ENCODE measurements at places on chromosomes 3 and 15. TPM values are rescaled to one million over a fixed set of nuclear protein-coding genes. Genes with fewer than 3 reads are reported as not detected.
A peak's percentile ranks its signal among the peaks of the same experiment; 100 is the strongest.

DNA sequence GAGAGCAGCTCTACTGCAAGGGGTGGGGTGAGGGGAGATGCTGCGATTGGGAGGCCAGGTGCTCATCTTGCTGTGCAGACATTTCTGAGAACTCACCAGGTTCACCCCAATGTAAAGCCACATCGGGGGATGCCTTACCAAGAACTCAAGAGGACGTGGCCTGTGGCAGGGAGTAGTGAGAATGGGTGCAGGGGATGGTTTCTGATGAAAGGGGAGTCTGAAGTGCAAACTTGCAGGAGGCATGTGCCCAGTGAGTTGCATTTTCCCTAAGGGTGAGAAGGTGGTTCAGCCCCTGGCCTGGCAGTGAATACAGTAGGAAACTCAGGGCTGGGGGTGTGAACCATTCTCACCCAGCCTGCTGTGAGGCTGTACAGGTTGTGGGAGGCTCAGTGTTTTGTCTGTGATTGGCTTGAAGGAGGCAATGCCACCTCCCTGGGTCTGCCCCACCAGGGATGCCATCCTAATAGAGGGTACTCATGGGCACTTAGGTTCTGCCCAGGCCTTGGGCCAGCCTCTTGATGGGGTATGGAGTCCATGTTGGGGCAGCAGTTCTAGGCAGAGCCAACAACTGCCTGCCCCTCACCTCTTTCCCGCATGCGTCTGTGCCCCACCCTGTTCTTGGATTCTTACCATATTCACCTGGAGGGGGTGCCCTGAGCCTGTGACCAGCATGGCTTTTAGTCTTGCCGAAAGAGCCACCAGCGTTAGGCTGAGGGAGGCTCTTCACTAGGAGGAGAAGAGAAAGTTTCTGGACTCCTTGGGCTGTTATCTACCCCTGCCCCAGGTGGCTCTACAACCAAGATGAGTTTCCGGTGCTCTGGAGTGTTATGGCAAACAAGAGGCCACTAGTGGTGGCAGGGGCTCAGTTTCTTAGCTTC, 4.5 kb downstream of the HEMK1 start:
- no peak for DNase-seq

DNA sequence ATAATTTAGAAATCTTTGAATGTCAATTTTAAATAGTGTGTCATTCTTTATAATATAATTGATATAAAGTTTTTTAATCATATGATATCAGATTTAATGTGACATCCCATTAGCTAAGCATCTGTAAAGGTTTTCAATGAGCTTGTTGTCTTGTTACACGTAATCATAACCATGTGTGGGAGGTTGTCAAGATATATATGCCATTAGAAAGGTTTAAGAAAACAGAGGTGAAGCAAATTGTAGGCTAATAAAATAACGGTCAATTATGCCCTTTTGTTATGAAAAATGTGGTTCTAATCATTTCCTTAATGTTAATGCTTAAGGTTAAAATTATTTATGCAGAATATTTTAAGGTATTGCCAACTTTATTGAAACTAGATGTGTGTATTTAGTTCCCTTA, 56.3 kb downstream of the RSRC1 start:
- no peak for DNase-seq

DNA sequence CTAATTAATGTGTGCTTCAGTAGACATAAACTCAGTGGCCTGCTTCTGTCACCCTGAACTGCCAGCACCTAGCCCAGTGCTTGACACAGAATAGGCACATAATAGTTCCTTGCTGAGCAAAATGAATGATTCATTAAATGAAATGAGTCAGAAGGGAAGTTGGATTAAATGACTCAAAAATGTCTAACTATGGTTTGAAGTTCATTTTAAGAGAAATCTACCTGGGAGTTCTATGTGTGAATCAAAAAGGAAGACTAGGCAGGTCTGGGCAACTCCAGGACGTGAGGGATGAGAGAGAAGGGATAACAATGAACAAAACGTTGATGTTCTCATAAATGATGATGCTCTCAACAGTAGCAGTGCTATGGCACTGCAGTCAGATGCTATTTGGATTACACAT, 175.0 kb downstream of the CFAP20DC start:
- no peak for DNase-seq

GRCh38 chr3:104582092-104582491, 784.6 kb upstream of the ALCAM start:
- no peak for DNase-seq

- no peak for DNase-seq
Observed at GRCh38 chr3:133887074-133887802, 8.4 kb downstream of the RAB6B start.

- DNase-seq = no peak
Observed at GRCh38 chr3:4825436-4826236, 153.6 kb upstream of the BHLHE40 start.

GRCh38 chr3:183487896-183488295, 59.5 kb upstream of the MCF2L2 start:
- no peak for DNase-seq

- no peak for DNase-seq
Observed at GRCh38 chr3:157335233-157336076, 101.2 kb upstream of the PTX3 start.

DNA sequence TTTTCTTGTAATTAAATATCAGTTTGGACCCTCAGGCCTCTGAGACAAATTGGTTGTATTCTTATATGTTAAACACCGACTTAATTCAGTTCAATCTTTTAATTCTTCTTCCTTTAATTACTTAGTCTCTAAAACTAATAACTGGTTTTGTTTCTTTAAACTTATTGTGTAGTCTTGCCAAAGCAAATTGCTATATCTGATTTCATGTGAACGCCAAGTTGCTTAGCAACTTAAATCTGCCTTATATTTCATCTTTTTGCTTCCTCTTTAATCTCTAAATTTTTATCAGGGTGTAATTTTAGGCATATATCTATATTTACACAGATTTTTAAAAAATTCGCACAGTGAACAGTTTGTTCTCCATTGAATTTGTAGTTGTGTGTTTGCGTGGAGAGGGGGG, 82.2 kb downstream of the CADM2 start:
- DNase-seq = no peak

DNA sequence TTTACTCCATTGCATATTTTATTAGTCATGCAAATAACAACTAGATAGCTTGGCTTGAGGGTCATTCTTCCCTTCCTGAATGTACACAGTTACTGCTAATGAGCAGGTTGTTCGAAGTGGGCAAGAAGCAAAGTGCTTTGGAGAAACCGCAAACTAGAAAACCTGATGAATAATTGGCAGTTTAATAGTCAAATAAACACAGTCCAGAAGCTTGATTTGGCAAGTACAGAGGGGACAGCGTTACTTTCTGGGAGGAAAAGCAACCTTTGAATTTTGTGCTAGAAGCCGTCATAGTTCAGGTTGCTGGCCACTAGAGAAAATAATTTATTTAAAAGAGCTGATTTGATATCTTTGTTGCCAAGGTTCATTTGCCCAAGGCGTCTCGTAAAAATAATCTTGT, 94.9 kb downstream of the MFSD1 start:
- DNase-seq = no peak

GRCh38 chr15:78392430-78392829, 45.6 kb upstream of the IREB2 start:
- DNase-seq = no peak

GRCh38 chr15:85457392-85457968, 77.1 kb downstream of the AKAP13 start:
- DNase-seq = no peak

DNA sequence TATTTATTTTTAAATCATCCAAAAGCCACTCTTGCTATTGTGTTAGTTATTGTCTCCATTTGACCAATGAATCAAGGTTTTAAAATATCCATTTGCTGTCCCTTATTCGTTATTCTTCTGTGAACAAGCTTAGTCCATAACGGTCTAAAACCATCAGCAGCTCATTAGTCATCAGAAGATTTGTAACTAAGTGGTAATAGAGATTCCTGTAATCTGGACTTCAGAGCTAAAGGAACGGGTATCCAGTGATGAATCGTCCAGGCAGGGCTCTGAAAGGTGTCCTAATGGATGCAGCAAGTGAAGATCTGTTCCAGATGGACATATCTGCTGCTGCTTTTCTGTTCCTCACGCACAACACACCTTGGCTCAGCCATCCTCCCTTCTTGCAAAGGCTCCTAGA, 362.7 kb upstream of the CFAP20DC start:
- no peak for DNase-seq

DNA sequence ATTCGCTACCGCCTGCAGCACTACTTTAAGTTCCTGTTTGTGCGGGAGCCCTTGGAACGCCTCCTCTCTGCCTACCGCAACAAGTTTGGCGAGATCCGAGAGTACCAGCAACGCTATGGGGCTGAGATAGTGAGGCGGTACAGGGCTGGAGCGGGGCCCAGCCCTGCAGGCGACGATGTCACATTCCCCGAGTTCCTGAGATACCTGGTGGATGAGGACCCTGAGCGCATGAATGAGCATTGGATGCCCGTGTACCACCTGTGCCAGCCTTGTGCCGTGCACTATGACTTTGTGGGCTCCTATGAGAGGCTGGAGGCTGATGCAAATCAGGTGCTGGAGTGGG, 995 bp downstream of the CHST14 start:
- no peak for DNase-seq

GRCh38 chr15:65993236-65993635, 123.9 kb downstream of the RAB11A start:
- DNase-seq = no peak

DNA sequence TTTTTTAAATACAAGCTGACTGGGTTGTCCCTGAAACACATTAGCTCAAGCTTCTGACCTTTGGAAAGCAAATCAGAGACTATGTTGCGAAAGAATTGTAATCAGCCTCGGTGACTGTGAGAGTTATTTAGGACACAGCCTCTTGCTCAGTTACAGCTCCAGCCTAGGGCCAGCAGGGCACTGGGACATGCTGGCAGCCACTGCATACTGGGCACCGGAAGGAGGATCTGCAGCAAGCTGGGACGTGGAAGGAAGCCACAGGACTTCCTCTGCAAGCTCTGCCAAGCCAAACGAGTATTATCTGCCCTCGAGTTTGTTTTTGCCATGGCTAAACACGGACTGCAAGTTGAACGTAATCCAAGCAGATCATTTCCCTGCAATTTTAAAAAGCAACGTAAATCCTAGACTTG, 24.4 kb upstream of the COPG1 start:
- DNase-seq = peak; percentile 82

- no peak for DNase-seq
Observed at GRCh38 chr15:76183930-76184649, 124.3 kb downstream of the TMEM266 start.

- no peak for DNase-seq
Observed at GRCh38 chr15:70269991-70270751, 172.5 kb upstream of the TLE3 start.

DNA sequence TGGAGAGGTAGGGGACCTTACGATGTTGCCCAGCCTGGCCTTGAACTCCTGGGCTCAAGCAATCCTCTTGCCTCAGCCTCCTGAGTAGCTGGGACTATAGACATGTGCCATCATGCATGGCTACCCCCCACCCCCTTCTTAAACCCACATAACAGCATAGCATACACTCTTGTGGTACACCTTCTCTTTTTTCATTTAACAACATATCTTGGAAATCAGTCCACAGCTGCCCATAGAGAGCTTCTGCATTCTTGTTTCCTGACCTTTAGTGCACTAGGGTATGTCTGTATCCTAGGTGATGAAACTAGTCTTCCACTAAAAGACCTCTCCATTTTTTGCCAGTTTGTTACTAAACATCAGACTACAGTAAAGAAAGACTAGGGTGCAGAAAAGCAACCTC, 33.0 kb downstream of the SLC28A1 start:
- DNase-seq = no peak

DNA sequence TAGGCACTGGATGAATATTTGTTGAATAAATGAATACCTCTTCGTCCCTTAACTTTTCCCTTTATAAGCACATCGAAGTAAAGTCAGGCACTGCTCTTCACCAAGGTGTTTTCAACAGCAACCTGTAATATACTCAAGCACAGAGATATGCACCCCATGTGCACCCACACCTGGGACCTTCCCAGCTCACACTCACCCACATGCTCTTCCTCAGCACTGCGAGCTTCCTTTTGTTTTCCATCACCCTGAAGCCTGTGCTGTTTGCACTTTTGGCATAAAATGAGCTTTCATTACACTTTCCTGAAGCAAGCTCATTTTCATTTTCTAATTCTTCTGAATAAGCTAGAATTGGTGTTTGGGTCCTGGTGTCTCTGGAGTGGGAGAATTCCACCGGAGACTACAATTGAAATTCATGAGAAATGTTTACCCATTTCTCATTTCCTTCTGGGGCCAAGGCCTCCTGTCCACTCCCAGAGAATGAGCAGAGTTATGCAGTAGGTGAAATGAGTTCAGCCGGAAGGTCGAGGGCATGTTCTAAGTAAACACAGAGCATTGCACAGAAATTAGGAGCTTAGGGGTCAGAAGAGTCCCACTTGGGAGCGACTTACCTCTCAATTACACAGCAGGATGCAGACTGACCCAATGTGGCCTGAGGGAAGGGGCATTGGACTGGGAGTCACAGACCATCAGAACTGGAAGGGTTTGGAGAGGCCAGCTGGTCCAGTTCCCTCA, 15.0 kb downstream of the MASP1 start:
- no peak for DNase-seq

DNA sequence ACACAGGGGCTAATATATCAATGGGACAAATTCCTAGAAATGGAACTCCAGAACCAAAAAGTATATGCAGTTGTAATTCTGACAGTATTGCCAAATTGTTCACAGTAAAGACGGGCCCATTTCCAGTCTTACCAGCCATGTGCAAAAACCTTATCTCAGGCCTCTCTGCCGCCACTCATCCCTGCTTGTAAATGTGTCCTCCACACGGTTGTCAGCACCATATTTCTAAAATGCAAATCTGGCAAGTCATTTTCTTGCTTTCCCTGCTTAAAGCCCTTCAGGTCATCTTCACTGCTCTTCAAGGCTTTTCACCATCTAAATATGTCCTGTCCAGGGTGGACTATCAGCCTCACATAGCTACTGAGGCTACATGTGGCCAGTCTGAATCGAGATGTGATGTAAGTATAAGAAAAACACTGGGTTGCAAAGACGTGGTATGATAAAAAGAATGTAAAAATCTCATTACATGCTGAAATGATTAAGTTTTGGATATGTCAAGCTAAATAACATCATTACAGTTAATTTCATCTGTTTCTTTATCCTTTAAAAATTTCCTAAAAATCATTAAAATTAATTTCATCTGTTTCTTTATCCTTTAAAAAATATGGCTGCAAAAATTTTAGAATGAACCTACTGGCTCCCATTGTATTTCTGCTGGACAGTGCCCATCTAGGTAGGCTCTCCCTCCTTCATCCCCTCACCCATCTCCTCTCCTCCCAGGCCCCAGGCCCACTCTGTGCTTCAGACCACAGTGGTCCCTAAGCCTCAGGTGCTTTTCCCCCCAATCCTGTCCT, 980 bp downstream of the PARP9 start:
- DNase-seq = no peak

The ERICH6 gene
- 0.98 TPM for total RNA-seq

The CATSPER2 gene
- 10.2 TPM for total RNA-seq

The CPLX3 gene
- not detected for total RNA-seq

The SPESP1 gene
- 5.1 TPM for total RNA-seq

The SNX22 gene
- total RNA-seq = 0.98 TPM

The PFN2 gene
- total RNA-seq = 48.2 TPM

The SLC24A5 gene
- not detected for total RNA-seq
